Right atrium auricular region (tissue), 2 donors: ENCODE measurements at places on chromosomes 1 and 21.

DNA sequence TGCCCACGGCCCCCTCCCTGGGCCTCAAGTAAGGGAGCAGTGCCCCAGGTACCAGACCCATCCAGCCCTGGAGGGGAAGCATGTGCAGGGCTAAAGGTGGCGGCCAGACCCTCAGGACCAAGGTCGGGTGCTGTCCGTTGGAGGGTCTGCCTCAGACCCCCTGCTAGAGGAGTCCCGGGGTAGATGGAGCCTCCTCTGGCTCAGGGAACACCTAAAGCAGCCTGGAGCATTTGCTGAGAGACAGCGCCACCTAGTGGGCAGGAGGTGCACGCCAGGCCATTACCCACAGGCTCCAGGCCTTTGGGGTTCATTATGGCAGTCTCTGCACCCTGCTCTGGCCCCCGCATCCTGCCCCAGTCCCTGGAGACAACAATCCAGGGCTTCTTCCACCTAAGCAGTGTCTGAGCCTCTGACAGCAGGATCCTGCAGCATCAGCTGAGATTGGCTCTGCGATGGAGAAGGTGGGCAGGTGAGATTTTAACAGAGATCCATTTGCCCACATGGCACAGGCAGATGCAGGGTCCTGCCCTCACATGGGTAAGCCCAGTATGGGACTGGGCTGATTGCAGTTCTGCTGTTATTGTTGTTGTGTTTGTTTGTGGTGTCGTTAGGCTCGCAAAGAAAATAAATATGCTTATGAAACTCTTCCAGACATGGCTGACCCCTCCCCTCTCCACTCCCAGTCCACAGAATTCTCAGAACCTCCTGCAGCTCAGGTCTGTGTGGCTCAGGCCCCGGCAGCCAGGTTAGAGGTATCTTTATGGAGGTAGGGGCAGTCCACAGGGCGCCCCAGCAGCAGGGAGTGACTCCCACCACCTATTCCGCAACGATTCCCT is 42.4 kb downstream of the CTNNBIP1 start:
- peak; percentile 83 for DNase-seq

DNA sequence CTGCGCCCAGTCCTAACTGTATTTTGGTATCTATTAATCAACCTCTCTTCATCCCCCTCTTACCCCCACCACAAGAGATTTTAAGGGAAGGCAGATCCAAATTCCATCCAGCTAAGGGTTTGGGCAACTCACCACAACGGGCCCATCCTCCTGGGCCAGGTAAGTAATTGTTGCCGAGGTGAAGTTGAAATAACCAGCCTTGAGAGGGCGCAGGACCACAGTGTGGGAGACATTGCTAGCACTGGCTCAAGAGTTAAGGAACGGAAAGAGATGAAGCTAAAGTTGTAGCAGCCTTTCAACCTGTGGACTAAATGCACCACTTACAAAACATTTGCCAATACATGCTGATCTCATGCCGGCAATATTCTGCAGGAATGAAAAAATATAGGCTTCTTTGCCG is 5.9 kb downstream of the SSR2 start:
- no peak for DNase-seq

GRCh38 chr1:98110674-98111073 is 189.8 kb upstream of the DPYD start:
- DNase-seq = no peak

DNA sequence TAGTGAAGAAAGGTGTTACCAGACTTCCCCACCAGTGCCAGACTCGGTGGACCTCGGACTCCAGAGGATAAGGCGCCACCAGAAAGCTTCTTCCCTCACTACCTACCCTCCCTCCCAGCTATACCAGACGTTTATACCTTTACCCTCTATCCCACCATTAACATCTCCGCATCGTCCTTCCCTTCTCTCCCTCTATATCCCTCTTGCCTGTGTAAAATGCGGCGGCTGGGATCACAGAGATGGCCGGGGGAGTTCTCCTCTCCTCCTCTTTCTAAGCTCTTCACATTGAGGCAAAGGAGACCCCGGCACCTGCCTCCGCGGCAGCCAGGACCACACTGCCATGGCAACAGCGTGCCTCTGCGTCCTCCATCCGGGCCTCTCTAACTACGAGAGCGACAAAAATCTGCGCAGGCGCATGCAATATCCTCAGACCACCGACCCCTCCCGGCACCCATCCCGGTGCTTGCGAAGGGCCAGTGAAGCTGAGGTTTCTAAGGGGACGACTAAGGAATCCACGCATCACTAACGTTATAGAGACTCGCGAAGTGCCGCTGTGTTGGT is at the start of gene CCDC181:
Gene CCDC181, minus strand, starts transcription at position 394 of the 561 bp plus-strand sequence. CDS start 2,547 bp downstream, outside the sequence.
- DNase-seq = no peak

GRCh38 chr1:55067022-55067778 is 27.9 kb downstream of the PCSK9 start:
- DNase-seq = no peak

DNA sequence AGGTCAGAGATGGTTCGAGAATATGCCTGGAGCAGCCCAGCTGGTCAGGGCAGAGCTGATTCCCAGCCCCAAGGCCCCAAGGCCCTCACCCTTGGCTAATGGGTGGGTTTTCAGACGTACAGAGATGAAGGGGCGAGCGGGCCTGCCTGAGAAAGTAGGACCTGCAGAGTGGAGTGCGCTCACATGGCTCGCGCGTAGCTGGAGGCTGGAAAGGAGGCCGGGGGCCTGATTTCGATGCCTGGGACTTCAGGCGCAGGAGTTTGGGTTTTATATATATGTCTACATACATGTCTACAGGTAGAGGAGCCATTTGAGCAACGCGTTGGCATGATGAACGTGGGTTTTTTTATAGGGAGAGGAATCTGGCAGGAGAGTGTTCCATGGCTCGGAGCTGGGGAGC is 8.9 kb downstream of the COQ8A start:
- peak; percentile 43 for DNase-seq

DNA sequence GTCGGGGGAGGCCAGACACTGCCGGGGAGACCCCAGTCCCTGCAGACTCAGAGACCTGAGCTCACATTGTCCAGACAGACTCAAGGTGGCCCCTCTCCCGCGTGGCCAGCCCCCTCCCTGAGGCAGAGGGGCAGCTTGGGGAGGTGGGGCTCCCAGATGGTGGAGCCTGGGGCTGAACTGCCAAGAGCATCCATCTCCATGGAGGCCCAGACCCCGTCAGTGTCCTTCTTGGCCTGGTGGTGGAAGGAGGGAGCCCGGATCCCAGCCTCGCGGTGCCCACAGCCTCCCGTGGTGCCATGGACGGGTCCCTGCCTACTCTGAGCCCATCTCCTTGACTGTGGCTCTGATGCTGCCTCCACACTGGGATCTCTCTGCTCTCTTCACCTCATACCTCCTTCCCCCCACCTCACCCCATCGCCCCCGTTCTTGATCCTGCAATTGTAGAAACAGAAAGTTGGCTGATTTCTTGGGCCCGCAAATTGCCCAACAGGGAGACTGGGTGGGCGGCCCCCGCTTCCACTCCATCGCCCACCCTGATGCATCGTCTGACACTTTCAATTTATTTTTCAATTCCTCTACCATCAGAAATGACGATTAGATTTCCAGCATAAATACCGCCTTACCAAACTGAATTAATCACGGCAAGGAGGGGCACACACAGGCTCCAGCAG is 348.9 kb downstream of the MATN1 start:
- peak; percentile 23 for DNase-seq

DNA sequence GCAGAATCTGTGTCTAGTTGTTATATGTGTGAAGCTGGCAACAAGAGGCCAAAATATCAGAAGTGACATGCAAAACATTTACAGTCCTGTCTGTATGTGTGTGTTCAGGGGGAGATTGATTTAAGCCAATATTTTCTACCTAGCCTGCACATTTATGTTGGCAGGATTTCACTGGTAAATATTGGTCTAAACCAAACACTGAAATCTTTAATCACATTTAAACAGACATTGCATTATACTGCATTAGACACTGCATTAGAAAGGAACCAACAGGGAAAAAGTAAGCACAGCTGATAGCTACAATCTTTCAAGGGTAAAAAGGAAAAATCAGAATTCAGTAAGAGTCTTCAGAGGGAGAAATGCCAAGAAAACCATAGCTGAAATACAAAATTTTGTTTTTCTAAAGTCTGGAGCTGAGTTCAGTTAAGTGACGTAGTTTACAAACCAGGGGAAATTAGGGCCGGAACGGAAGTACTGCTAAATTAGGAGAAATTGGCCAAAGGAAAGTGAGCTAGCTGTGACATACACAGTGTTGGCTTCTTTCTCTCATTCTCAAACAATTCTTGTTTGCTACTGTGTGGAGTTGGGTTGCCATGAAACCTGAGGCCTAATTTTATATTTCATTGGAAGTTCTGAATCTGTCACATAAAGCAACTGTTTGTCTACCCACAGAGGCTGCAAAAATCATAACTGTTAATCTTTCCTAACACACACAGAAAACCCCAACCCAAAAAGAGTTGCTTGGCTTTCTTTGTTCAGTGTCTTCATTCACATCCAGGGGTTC is 217.3 kb upstream of the SGIP1 start:
- no peak for DNase-seq

GRCh38 chr1:8023287-8023994 is 2.7 kb downstream of the ERRFI1 start:
- DNase-seq = peak; percentile 34

GRCh38 chr1:6447818-6448748 is 17.9 kb downstream of the TNFRSF25 start:
- DNase-seq = no peak

- no peak for DNase-seq
Observed at GRCh38 chr1:9181176-9181906, 52.4 kb upstream of the GPR157 start.

DNA sequence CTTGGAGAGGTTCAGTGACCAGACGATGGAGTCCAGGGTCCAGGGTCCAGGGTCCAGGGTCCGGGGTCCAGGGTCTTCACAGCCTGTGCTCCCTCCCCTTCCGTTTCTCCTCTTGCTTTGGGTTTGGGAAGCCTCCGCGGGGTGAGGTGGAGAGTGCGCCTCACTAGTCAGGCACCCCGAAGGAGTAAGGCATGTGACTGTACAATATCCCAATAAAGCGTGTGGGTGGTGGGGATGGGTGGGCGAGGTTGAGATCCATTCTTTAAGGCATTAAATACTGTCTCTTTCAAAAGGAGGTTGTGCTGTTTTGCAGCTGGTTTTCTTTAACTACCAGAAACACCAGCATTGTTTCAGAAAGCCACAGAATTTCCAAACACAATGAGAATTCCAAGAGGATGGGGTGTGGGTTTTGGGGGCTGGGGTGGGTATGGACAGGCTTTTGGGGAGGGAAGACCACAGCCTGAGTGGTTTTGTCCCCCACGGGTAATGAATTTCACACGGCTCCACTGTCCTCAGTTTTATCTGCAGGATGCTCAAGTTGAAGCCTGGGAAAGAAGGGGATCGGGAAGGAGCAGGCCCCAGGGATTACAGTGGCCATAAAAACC is 65.7 kb downstream of the KIF26B start:
- DNase-seq = no peak

- no peak for DNase-seq
Observed at GRCh38 chr1:80926531-80926930, 874.2 kb upstream of the ADGRL2 start.

GRCh38 chr1:206101351-206102045 is 15.7 kb downstream of the AVPR1B start:
- no peak for DNase-seq

- DNase-seq = no peak
Observed at GRCh38 chr1:41240781-41241353, 1.2 kb downstream of the SCMH1 start.

DNA sequence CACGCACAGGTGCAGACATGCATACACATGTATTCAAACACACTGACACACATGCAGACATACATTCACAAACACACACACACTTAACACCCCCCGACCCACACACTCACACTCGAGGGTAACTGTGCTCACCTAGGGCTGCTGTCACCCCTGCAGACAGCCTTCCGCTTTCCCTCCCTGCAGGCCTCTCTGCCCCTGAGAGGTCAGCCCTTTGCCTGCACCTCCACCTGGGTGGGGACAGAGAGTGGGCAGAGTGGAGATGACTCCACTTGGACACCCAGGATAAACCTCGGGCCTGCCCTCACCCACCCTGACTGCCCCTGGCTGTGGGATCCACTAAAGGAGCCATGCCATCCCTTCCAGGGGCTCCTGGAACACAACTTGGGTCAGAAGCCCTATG is 264.3 kb downstream of the PTPRU start:
- no peak for DNase-seq

DNA sequence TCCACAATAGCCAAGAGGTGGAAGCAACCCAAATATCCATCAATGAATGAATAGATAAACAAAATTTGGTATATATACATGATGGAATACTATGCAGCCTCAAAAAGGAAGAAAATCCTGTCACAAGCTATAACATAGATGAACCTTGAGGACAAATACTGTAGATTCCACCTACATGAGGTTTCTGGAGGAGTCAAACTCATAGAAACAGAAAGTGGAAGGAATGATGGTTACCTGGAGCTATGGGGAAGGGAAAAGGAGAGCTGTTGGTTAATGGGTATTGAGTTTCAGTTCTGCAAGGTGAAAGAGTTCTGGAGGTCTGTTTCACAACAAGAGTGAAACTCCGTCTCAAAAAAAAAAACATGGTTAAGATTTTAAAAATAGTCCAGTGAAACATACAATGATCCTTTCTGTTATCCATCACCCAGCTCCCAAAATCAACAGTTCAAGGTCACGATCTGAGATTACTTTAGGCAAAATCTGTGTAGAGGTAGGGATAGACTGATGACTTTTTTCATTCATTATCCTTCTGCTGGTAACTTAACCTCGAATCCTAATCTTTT is 80.8 kb upstream of the HNRNPU start:
- no peak for DNase-seq

DNA sequence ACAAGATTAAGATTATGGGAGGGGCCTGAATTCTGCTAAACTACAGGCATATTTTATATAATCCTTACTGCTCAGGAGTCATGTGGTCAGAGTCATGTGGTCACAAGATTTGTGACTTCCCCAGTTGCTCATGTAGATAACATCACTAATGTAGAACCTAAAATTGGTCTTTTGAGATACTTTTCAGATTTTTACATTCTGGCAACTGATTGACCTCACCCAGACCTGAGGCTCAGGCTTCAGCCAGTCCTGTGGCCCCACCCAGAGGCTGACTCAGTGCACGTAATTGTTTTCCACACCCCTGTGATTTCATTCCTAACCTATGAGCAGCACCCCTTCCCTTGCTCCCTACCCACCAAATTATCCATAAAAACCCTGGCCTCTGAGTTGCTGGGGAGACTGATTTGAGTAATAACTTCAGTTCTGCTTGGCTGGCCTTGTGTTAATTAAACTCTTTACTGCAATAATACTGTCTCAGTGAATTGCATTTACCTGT is 41.7 kb upstream of the ZNF326 start:
- DNase-seq = no peak

- DNase-seq = no peak
Observed at GRCh38 chr1:232591344-232591743, 38.6 kb downstream of the SIPA1L2 start.
